ENCODE measurements at places on chromosomes 2 and 18. TPM values are rescaled to one million over a fixed set of nuclear protein-coding genes. Genes with fewer than 3 reads are reported as not detected.

DNA sequence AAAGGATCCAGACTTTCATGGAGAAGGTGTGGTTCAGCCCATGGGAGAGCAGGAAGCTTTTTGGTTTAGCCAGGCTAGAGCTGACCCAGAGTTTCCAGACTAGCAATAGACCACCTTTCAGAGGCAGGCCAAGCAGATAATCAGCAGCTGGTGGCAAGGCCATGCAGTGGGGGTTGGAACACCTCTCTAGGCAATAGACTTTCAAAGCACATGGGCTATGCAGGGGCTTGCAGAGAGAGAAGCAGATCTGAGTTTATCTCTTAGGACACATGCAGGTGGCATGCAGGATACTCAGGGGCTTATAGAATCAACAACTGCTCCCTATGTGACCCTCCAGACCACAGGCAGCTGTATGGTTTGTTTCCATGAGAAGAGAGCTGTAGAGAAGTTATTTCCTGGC lies 9.4 kb downstream of the XIRP2 start:
- DNase-seq = no peak

DNA sequence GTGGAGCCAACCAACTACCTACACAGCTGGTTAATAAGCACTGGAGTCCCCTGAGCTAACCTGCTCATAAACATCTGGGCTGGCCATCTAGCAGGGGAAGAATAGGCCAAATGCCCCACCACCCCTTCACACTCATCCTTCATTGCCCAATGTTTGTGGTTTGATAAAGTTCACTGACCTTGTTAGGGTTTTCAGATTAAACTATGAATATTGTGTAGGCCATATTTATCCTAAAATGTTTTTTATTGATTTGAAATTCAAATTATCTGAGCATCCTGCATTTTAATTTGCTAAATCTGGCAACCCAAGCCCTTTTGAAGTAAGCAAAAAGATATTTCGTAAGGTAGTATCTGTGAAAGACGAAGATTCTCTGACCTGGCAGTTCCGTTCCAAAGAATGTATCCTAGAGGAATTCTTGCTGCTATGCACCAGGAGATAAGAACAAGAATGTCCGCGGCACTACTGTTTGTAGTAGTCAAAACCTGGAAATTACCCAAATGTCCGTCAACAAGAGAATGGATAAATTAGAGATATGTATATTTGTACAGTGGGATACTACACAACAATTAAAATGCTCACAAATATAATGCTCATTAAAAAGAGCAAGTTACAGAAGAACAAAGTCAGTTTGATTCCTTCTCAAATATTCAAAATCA lies 5.8 kb upstream of the TLK1 start:
- DNase-seq = no peak

GRCh38 chr2:239337122-239337876 lies 63.5 kb downstream of the HDAC4 start:
- DNase-seq = no peak

DNA sequence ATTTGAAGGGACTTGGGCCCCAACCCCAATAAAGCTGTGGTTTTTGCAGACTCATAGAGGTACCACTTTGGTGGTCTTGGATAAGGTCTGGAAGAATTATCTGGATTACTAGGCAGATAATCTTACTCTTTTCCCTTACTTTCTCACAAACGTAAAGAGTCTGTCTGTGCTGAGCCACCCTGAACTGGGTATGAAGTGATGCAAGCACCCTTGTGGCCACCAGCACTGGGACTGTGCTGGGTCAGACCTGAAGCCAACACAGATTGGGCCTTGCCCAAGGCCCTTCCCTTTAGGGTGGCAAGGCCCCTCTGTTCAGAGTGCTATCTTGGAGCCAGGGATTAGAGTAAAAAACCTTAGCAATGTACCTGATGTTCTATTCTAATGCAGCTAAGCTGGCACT lies 827.0 kb upstream of the RAB6C start:
- DNase-seq = no peak

CD8A gene
- 0.02 TPM for polyA plus RNA-seq

M1AP gene
- polyA plus RNA-seq = 0.19 TPM

TFCP2L1 gene
- 31.0 TPM for polyA plus RNA-seq

DNA sequence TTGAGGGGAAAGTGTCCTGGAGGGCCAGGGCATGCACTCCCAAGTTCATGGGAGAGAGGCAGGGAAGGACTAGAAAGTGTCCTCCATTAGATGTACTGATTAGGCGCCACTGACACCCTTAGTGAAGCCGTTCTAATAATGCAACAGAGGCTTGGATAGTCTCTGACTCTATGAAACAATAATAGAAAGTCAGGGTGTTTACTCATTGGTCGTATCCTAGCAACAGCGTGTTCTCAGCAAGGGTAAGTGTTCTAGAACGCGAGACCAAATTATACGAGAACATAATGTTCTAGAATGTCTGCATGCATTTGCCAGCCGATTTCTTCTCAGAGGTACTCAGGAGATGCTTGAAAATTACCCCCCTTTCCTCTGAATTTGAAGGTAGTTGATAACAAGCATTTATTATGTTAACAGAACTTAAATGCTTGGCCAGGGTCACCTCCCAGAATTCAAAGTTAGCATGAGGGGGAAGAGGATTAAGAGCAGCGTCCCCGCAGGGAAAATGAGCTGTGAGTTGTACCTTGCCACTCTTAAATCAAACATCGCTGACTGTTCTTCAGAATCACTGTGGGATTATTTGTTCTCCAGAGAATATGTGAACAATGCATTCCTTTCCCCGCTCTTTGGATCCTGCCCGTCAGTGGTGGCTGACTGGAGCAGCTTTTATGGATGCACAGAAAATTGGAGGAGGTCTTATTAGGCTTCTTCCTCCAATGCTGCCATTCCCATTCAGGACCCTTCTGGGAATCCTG lies 33.7 kb upstream of the PDIA6 start:
- no peak for DNase-seq

GRCh38 chr2:25000503-25001324 lies 29.0 kb upstream of the DNAJC27 start:
- DNase-seq = no peak

- no peak for DNase-seq
Measured at GRCh38 chr2:126822921-126823320, 75.8 kb upstream of the TEX51 start.

DNA sequence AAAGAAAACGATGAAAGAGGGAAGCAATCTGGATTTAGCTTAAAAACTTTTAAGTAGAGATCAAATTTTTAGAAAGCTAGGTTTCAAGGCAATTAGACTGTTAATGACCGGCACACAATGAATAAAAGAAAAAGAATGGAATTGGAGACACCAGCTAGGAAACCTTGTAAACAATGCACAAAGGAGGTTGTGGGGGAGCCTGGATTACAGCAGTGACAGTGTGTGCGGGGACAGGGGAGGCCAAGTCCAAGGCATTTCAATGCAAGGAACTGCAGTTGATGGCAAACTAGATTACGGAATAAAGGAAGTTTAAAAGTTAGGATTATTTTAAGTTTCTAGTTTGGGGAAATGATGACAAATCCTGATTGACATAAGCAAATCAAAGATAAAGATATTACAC lies 74.5 kb downstream of the DTNB start:
- no peak for DNase-seq

- no peak for DNase-seq
Measured at GRCh38 chr2:70527447-70528080, 26.1 kb downstream of the TGFA start.

CFAP65 gene
- polyA plus RNA-seq = not detected

- no peak for DNase-seq
Measured at GRCh38 chr18:55351980-55352714, 235.8 kb downstream of the TCF4 start.

GRCh38 chr2:238994876-238995275 lies 147.0 kb downstream of the TWIST2 start:
- DNase-seq = no peak

GRCh38 chr2:120935339-120936313 lies 200.0 kb downstream of the GLI2 start:
- no peak for DNase-seq

DNA sequence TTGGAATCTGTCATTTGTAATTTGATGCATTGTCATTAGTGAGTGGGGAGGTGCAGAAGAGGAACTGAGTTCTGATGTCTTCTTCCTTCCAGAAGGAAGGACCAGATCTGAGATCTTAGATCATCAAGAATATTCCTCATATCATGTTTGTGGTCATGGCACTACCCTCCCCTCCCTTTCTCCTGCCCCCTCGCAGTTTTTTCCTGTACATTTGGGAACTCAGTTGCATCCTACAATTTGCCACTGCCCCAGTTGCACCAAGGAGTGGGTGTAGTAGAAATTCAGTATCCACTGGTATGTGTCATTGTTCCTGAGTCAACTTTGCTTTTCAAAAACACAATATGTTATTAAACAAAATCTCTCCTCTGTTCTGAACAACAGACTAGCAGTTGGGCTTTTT lies 26.6 kb upstream of the ACVR1 start:
- no peak for DNase-seq

DNA sequence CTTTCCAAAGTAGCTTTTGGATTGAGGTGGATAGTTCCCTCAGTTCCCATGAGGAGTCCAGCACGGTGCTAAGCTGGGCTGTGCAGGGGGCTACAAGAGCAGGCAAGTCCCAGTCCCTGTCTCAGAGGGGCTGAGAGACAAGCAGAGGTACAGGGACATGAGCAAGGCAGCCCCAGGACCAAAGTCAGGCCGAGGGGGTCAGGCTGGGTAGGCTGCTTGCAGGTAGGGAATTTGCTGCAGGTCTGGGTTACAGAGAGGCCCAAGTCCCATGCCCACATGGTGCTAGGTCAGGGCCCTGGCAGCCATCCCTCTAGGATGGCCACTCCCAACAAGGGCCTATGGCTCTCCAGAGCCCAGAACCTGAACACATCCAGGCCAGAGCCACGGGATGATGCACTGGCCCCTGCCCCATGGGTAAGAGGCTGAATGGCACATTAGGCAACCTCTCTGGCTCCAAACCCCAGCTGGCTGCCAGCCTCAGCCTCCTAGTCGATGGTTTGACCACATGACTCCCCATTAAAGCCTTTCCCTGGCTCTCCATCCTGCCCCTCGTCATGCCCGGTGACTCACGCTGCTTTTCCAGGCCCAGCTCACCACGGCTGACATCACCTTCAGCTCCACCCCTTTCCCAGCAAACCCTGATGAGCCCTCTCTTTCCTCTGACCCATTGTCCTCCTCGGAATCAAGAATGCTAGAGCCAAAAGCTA lies 83.7 kb downstream of the SDC1 start:
- DNase-seq = peak; percentile 61

- no peak for DNase-seq
Measured at GRCh38 chr2:226874749-226875148, 38.9 kb downstream of the RHBDD1 start.

- no peak for DNase-seq
Measured at GRCh38 chr2:45770811-45771210, 119.3 kb downstream of the PRKCE start.

GAREM1 gene
- polyA plus RNA-seq = 3.8 TPM

GRCh38 chr2:96505231-96505889 lies at the start of gene NEURL3:
Gene NEURL3, minus strand, starts transcription at chr2:96505357. Its CDS starts 71 bp downstream, at chr2:96505286.
- DNase-seq = no peak

GRCh38 chr18:27685807-27686412 lies 491.0 kb downstream of the CDH2 start:
- DNase-seq = no peak

DNA sequence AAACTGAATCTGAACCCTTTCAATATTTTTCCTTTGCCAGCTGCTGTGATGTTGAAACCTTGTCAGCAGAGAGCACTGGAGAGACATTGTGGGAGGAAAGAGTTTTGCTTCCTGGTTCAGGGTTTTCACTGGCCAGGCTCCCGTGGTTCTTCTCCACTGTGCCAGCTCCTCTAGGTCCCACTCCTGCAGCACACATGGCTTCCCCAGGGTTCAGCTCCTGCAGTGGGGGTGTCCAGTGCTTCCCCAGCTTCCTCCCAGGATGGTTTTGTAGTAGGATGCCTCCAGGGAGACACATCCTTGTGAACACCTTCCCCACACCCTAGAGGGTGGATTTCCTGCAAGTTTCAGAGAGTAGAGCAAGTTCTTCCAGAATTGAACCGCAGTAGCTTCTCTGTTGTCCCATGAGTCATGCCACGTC lies 24.0 kb upstream of the SULT1C3 start:
- no peak for DNase-seq

GRCh38 chr2:203500297-203500696 lies 34.8 kb downstream of the RAPH1 start:
- no peak for DNase-seq

NOSTRIN gene
- not detected for polyA plus RNA-seq

GRCh38 chr2:179562330-179562885 lies 297.8 kb upstream of the SESTD1 start:
- no peak for DNase-seq

GRCh38 chr18:49112031-49112430 lies 161.3 kb upstream of the SMAD7 start:
- DNase-seq = no peak

EVA1A gene
- 11.5 TPM for polyA plus RNA-seq
